Fibroblast of skin of right biceps (primary cell): ENCODE measurements at places on chromosomes 5 and 9.

DNA sequence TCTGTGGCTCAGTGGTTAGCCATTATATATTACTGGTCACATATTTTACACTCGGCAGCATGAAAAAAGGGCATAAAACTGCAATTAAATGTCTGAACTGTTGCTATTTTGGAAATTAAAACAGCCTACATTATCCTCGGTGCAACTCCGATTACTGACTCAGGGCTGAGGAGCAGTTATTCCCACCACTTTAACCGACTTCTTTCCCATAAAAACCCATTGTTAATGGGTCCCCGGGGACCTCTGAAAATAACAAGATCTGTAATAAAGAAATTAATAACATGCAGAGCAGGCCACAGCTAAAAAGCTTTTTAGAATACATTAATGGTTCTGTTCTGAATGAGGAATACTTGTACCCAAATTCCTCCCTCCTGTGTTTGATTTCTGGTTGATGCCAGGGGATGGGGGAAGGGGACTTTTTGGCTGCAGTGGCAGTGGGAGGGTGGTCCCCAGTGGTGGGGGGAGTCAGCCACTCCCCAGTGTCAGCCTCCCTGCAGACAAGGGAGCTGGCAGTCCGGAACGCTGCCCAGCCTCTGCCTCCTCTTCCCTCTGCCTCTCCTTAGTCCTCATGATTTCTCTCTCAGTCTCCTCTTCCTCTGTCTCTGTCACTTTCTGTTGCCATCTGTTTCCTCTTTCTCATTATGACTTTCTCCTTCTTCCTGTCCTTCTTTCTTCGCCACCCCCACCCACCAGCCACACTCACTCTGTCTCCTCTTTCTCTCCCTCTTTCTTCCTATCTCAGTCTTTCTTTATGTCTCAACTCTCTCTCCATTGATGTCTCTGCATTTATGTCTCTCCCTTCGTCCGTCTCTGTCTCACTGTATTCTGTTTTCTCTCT lies 59.0 kb upstream of the ZBTB43 start:
- no peak for DNase-seq

DNA sequence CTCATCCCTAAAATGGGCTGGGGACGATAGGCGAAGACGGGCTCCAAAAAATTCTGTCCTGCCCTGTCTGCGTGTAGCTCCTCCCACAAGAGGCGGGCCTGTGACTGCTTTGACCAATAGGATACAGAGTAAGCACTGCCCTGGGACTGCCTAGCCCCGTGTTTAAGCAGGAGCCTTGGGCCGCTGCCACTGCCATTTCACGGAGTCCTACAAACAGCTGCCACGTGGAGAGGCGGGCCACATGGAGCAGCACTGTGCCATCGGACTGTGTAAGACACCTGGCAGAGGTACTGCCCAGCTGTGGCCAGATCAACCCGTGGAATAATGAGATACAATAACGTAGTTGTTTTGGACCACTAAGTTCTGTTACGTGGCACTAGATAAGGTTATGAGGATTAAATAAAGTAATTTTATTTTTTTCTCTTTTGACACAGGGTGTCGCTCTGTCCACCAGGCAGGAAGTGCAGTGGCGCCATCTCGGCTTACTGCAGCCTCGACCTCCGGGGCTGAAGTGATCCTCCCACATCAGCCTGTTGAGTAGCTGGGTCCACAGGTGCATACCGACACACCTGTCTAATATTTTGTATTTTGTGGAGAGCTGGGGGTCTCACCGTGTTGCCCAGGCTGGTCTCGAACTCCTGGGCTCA lies 87.2 kb downstream of the LMNB1 start:
- DNase-seq = no peak

- DNase-seq = no peak
Observed at GRCh38 chr5:1368756-1369155, 23.9 kb upstream of the CLPTM1L start.

DNA sequence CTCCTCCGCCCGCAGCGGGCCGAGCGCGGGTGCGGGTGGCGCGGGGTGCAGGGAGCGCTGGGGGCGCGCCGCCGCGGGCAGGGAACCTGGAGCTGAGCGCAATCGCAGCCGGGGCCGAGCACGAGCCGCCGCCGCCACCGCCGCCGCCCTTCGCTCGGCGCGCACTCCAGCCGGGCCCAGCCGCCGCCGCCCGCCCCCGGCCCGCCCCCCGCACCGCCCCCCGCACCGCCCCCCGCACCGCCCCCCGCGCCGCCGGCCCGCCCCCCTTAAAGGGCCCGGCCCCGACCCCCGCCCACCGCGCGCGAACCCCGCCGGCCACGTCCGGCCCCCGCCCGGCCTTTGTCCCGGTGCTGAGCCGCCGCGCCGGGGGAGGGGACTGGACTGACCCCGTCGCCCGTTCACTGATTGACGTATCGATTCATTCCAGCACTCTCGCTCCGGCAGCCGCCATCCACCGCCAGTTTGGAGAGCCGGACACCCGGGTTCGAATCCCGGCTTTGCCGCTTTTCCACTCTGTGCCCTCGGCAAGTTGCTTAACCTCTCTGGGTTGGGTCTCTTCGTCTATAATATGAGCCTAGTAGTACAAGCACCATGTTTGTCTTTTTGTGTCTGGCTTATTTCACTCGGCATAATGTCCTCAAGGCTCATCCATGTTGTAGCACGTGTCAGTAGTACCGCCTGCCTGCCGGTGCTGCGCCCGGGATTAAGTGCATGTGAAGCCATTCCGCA lies at the start of gene SH3PXD2B:
SH3PXD2B (minus strand) TSS at position 168 of the 729 bp plus-strand sequence. CDS start 173 bp downstream, outside the sequence.
- DNase-seq = peak; percentile 71

GRCh38 chr5:172941067-172941516 lies 18.1 kb upstream of the RPL26L1 start:
- DNase-seq = no peak

DNA sequence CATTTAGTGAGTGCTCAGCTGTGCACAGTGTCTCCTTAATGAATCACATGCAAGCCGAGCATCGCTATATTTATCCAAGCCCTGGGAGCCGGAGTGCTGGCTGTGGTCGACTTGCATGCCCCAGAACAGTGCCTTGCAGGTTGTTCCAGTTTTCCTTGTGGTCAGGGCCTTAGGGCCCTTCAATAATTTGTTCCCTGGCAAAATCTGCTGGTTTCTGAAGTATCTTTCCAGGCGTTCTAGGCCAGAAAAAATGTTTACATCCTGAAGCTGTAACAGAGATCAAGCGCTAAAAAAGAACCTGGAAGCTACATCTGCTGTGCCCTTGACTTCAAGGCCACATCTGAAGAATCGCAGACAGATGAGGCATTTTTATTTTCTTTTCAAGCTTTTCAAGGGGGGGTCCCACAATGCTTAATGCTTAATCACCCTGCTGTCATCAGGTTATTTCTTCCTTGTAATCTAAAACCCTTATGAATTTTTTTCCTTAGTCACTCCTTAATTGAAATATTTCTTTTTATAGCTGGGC lies 105.8 kb downstream of the DOCK2 start:
- DNase-seq = peak; percentile 94

GRCh38 chr5:172956936-172957335 lies 2.3 kb upstream of the RPL26L1 start:
- peak; percentile 29 for DNase-seq

- DNase-seq = peak; percentile 34
Observed at GRCh38 chr5:120016717-120017382, 387.5 kb downstream of the FAM170A start.

DNA sequence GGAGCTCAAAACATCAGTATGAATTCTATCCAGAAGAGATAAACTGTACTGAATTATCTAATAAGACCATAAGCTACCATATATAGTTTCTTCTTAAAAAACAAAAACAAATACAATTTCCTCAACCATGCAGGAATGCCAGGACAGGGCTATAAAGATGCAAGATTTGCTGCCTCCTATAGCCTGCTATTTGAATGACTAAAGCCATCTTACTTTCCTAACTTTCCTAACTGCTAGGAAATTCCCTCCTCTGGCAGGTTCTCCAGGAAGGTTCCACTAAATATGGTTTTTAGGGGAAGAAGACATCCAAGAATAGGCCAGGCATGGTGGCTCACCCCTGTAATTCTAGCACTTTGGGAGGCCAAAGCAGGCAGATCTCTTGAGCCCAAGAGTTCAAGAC lies 15.1 kb downstream of the KIF27 start:
- no peak for DNase-seq

DNA sequence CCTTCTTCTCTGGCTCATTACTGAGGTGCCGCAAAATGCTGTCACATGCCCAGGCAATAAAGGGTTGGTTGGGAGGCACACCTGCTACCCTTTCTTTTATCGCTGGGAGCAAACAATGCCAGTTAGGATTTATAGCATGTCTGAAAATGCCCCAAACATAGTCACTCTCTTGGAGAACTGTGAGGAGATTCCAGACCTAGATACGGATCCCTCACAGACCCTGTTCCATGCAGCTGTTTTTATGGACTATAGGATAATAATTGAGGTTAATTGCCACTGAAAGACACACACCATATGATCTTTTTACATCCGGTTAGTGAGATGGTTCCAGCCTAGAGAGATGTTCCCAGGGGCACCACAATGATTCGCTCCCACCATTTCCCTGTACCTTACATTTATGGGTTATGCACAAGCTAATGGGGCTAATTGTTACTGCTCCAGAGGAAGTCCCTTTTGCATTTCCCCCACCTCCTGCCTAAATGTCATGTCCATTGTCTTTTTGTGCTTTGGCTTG lies 318.1 kb downstream of the PIK3R1 start:
- DNase-seq = no peak

GRCh38 chr5:150778517-150779396 lies at the start of gene SMIM3:
SMIM3 (plus strand) TSS chr5:150778757; CDS start chr5:150795441, 16,684 bp downstream.
- DNase-seq = peak; percentile 80

DNA sequence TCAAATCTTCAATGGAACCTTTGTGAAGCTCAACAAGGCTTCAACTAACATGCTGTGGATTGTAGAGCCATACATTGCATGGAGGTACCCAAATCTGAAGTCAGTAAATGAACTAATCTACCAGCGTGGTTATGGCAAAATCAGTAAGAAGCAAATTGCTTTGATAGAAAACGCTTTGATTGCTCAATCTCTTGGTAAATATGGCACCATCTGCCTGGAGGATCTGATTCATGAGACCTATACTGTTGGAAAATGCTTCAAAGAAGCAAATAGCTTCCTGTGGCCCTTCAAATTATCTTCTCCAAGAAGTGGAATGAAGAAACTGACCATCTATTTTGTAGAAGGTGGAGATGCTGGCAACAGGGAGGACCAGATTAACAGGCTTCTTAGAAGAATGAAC lies 54.7 kb upstream of the TTC39B start:
- DNase-seq = no peak

DNA sequence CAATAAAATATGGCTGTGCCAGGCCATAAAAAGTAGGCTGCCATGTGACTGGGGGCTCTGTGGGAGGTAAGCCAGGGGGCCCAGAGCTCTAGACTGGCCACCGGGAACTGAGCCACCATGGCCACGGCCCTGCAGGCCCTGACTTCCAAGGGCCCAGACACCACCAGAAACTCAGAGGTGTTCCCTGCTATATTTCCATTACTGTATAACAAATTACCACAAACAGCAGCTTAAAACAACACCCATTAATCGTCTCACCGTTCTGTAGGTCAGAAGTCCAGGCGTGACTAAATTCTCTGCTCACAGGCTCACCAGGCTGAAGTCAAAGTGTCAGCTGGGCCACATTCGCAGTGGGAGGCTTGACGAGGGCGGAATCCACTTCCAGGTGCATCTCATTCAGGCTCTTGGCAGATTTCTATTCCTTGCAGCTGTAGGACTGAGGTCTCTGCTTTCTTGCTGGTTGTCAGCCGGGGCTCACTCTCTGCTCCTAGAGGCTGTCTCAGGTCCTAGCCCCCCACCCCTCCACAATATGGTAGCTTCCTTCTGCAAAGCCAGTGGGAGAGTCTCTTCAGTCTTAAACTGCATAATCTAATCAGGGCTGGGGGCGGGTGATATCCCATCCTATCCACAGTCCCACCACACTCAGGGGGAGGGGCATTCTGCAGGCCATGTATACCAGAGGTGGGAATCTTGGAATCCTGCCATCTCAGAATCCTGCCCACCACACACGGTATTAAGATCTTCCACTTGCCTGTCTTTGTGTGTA lies 125.4 kb downstream of the C5orf15 start:
- no peak for DNase-seq

GRCh38 chr9:131167146-131167692 lies 41.8 kb downstream of the NUP214 start:
- DNase-seq = no peak

DNA sequence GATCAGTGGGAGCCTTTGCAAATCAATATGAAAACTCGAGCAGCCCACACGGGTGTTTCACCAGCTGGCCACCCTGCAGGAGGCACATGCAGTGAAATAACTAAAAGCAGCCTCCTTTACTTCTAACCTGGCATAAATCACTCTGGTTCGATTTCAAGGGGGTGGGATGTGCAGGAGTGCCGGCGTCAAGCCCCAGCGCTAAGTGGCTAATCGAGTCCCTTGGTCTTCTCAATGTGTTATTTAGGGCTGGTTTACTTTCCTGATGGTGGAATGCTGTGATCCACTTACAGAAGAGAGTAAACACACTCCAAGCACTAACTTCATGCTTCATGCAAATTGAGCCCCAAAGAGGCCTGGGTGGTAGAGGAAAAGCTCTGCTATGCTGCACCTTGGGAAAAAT lies 109.4 kb downstream of the TMEM174 start:
- DNase-seq = no peak

- peak; percentile 48 for DNase-seq
Observed at GRCh38 chr9:88988796-88989641, 2.2 kb upstream of the S1PR3 start.

DNA sequence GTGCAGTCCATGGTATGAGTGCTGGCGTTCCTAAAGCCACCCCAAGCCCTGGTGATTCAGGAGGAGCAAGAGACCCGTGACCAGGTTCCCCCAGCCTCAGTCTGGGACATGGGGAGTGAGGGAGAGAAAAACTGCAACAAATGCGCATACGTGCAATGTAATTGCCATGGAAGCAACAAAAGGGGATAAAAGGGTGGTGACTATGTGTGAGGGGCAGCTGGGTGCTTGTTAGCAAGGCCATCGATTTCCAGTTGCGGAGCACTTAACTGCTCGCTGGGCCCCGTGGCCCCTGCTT lies 709 bp upstream of the SH3PXD2B start:
- no peak for DNase-seq

GRCh38 chr5:17257705-17258273 lies 40.4 kb downstream of the BASP1 start:
- DNase-seq = no peak

GRCh38 chr5:95808686-95809413 lies 13.7 kb downstream of the GLRX start:
- DNase-seq = peak; percentile 71

DNA sequence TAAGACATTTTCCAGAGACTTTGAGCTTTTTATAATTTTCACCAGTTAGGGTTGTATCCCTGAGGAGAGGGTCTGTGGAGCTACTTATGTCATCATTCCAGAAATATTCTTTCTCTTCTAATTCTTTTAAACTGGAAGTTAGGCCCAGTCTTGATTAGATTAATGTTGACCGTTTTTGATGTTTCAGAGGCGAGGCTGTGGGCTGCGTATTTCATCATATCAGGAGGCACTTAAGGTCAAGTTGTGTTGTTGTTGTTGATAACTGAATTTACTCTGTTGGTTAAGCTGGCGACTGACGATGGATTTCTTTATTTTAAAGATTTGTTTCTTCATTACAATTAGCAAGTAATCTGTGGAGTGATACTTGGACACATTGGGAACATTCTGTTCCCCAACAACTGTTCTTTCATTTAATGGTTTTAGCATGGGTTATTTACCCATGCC lies 20.1 kb downstream of the IPO11 start:
- no peak for DNase-seq
